ENCODE measurements at places on chromosomes 12 and 14. TPM values are rescaled to one million over a fixed set of nuclear protein-coding genes. Genes with fewer than 3 reads are reported as not detected.

The LPAR5 gene
- 0.49 TPM for total RNA-seq

The RNASE1 gene
- 8.9 TPM for total RNA-seq

The PLA2G1B gene
- total RNA-seq = 1.2 TPM

The LBHD2 gene
- total RNA-seq = not detected

The STON2 gene
- 27.3 TPM for total RNA-seq

The RTL1 gene
- total RNA-seq = not detected

Data from temporal lobe (tissue), 4 donors.